ENCODE measurements at places on chromosomes 12 and 14. TPM values are rescaled to one million over a fixed set of nuclear protein-coding genes. Genes with fewer than 3 reads are reported as not detected.

The CLEC9A gene
- total RNA-seq = not detected

- peak; percentile 32 for DNase-seq
- H3K27ac ChIP-seq = no peak overlapping the region
- no peaks in the 10 kb centered on the region for H3K27me3 ChIP-seq
- H3K36me3 ChIP-seq = no peaks in the 10 kb centered on the region
- H3K4me1 ChIP-seq = no peaks in the 10 kb centered on the region
- H3K4me3 ChIP-seq = no peak overlapping the region
Observed at GRCh38 chr14:89137526-89138163, 279.4 kb downstream of the FOXN3 start.

The NRXN3 gene
- total RNA-seq = 0.94 TPM

- no peaks in the 10 kb centered on the region for H3K36me3 ChIP-seq
- H3K4me1 ChIP-seq = peaks cover 50% of the 10 kb centered on the region
- DNase-seq = no peak
- H3K27ac ChIP-seq = no peak overlapping the region
- peaks cover 28% of the 10 kb centered on the region for H3K27me3 ChIP-seq
Observed at GRCh38 chr12:5047094-5047493, 3.4 kb downstream of the KCNA5 start.

DNA sequence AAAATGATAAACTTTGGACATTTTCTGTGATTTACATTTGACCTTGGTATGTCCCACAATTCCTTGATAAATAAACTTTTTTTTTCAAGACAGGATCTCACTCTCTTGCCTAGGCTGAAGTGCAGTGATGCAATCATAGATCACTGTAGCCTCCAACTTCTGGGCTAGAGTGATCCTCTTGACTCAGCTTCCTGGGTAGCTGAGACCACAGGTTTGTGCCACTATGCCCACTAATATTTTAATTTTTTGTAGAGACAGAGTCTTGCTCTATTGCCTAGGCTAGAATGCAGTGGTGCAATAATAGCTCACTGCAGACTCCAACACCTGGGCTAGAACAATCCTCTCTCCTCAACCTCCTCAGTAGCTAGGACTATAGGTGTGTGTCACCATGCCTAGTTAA lies 79.1 kb upstream of the PTGDR start:
- no peak overlapping the region for H3K4me3 ChIP-seq
- H3K36me3 ChIP-seq = no peaks in the 10 kb centered on the region
- no peaks in the 10 kb centered on the region for H3K27me3 ChIP-seq
- no peak for DNase-seq
- no peaks in the 10 kb centered on the region for H3K4me1 ChIP-seq

- H3K27ac ChIP-seq = no peak overlapping the region
- H3K4me1 ChIP-seq = no peaks in the 10 kb centered on the region
- H3K27me3 ChIP-seq = peaks cover 6% of the 10 kb centered on the region
Observed at GRCh38 chr14:58788655-58789503, 151.1 kb downstream of the DACT1 start.

DNA sequence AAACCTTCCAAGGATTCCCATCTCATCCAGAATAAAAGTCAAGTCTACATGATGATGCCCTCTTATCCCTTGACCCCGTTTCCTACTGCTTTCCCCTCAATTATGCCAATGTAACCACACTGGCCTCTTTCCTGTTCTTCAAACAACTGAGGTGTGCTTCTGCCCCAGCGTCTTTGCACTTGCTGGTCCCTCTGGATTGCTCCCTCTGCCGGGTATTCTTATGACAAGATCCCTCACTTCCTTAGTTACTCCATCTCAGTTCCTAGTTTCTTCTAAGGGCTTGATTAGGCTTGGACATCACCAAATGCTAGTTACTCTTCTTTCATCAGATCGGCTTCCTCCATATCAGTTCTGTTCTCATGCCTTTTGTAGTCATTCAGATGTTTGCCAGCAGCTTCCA lies 32.7 kb upstream of the PELI2 start:
- H3K4me3 ChIP-seq = no peak overlapping the region
- H3K4me1 ChIP-seq = no peaks in the 10 kb centered on the region
- no peak for DNase-seq

The IAPP gene
- not detected for total RNA-seq

GRCh38 chr12:119949594-119949993 lies 39.4 kb upstream of the BICDL1 start:
- H3K4me3 ChIP-seq = no peak overlapping the region
- DNase-seq = no peak
- H3K36me3 ChIP-seq = no peaks in the 10 kb centered on the region
- peaks cover 4% of the 10 kb centered on the region for H3K27me3 ChIP-seq
- no peaks in the 10 kb centered on the region for H3K4me1 ChIP-seq

The PLEKHD1 gene
- not detected for total RNA-seq

The SMCO3 gene
- 0.12 TPM for total RNA-seq

The SAMD15 gene
- total RNA-seq = 0.23 TPM

The RNASE7 gene
- not detected for total RNA-seq

The BCL2L14 gene
- not detected for total RNA-seq

The GARIN6 gene
- not detected for total RNA-seq

DNA sequence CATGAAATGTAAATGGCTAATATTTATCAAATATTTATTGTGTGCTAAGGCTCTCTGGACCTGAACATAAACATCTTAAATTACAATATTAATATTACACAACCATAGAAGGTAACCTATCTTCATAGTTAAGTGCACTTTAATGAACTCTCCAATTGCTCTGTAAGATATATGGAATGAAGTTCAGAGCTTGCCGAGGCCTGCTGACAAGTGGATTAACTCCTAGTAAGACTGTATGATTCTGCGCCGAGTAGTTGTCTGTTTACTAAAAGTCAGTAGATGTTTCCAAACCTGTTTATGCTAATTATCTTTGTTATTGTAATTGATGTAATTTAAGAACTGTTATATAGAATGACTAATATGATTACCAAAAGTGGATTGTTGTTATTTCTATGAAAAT lies 77.2 kb downstream of the PTPRR start:
- H3K27ac ChIP-seq = no peak overlapping the region
- H3K4me1 ChIP-seq = no peaks in the 10 kb centered on the region
- no peak for DNase-seq
- H3K4me3 ChIP-seq = no peak overlapping the region

GRCh38 chr12:107130830-107131611 lies 37.7 kb upstream of the CRY1 start:
- no peak overlapping the region for H3K4me3 ChIP-seq
- no peak overlapping the region for H3K27ac ChIP-seq
- H3K36me3 ChIP-seq = no peaks in the 10 kb centered on the region
- no peaks in the 10 kb centered on the region for H3K27me3 ChIP-seq

The LTB4R gene
- total RNA-seq = 1.7 TPM

DNA sequence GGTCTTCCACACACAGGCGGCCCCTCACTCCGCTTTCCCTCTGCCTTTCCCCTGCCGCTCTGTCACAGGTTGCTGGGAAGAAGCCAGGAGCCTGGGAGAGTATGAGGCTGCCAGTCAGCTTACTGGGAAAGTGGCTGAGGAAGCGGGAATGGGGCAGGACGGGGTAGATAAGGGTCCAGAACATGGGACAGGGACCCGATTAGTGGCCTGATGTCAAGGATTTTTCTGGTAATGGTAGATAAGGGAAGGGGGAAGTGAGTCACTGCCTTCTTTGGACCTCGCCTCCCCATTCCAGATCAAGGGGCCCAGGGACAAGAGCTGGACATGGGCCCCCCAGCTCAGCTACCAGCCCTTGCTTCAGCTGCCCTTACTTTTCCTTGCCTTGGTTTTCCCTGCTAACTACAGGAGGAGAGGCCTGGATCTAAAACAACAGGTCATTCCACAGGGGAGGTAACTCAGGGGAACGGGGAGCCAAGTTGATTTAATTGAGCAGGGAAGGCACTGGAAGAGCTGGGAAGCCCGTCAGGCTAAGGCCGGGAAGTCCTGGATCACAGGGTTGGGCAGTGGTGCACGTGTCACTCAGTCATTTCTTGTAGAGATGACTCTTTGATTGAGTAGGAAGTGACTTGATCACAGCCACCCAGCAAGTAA lies 3.5 kb upstream of the LPAR5 start:
- H3K4me1 ChIP-seq = no peaks in the 10 kb centered on the region
- no peaks in the 10 kb centered on the region for H3K36me3 ChIP-seq
- no peak overlapping the region for H3K4me3 ChIP-seq
- no peak for DNase-seq
- no peaks in the 10 kb centered on the region for H3K27me3 ChIP-seq

GRCh38 chr12:72901685-72902084 lies 629.5 kb downstream of the TRHDE start:
- H3K4me3 ChIP-seq = no peak overlapping the region
- no peak for DNase-seq
- H3K27me3 ChIP-seq = no peaks in the 10 kb centered on the region
- H3K4me1 ChIP-seq = no peaks in the 10 kb centered on the region
- H3K36me3 ChIP-seq = no peaks in the 10 kb centered on the region

The FGF23 gene
- 0.76 TPM for total RNA-seq

The PMEL gene
- total RNA-seq = 0.47 TPM

DNA sequence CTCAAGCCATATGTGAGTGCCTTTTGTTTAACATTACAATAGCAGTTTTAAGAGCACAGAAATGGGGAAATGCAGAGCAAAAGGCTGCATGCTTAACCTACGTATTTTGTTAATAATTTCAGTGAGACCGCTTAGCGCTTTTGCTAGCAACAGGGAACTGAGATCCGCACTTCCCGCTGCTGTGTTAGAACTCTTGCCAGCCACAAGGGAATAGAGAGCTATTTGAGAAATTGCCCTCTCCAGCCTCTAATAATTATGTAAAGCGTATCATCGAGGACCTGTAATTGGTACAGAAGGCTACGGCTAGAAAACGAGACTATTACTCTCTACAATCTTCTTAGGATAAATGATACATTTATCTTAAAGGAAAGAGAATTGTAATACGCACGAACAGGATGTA lies 205.2 kb upstream of the GRIP1 start:
- no peak overlapping the region for H3K27ac ChIP-seq
- no peak for DNase-seq
- no peaks in the 10 kb centered on the region for H3K27me3 ChIP-seq
- H3K4me3 ChIP-seq = no peak overlapping the region

DNA sequence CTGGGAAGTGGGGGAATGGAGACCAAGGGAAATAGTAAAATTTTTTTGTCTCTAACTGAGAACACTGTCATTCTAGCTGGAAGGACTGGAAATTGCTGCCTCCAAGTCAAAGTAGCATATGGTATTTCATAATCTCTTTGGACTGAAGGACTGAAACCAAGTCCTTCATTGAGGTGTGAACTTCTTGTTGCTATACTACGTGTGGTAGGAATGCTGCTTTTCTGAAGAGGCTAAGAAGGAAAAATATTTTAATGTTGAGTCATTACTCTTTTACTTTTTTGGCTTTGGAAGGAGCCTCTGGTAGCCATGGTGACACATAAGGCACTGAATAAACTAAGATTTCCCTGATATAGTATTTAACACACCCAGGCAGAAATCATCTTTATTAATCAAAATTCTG lies 465.4 kb downstream of the NPAS3 start:
- H3K27me3 ChIP-seq = no peaks in the 10 kb centered on the region
- no peak for DNase-seq
- no peaks in the 10 kb centered on the region for H3K4me1 ChIP-seq
- no peaks in the 10 kb centered on the region for H3K36me3 ChIP-seq
- no peak overlapping the region for H3K4me3 ChIP-seq
- no peak overlapping the region for H3K27ac ChIP-seq

- peak; percentile 44 for DNase-seq
- H3K4me1 ChIP-seq = peaks cover 13% of the 10 kb centered on the region
- no peaks in the 10 kb centered on the region for H3K27me3 ChIP-seq
- no peaks in the 10 kb centered on the region for H3K36me3 ChIP-seq
Observed at GRCh38 chr12:95790917-95791849, 619 bp upstream of the NTN4 start.

DNA sequence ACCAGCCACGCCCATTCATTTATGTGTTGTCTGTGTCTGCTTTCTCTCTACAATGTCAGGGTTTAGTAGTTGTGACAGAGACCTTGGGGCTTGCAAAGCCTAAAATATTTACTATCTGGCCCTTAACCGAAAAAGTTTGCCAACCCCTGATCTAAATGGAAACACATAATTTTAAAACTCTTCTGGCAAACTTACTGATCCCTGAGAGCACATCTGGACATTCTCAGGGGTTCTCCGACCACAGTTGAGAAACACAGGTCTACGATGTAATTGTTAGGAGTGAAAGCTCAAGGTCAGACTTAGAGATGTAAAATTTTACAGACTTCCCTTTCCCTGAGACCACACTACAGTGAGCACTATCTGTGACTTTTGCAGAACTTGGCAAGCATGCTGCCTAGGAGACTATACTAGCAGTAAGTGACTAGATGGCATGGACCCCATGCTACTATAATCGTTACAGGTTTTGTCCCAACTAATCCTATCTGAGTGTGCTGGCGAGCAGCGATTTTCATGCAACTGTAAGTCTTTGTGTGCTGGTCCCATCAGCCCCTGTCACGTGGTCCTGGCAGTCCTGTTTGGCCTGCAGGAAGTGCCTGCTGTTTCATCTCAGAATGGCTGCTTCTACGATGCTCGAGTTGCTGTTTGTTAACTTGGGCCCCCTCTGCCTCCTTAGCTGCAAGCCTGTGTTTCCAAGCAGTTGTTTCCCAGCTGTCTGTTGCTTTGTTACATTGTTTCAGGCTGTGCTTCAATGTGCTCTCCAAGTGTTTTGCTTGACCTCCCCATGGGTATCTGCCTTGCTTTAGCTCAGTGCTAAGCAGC lies 21.6 kb downstream of the TMTC2 start:
- no peaks in the 10 kb centered on the region for H3K36me3 ChIP-seq
- H3K27ac ChIP-seq = no peak overlapping the region
- H3K27me3 ChIP-seq = no peaks in the 10 kb centered on the region
- H3K4me3 ChIP-seq = no peak overlapping the region
- DNase-seq = peak; percentile 25

The MIP gene
- total RNA-seq = not detected

DNA sequence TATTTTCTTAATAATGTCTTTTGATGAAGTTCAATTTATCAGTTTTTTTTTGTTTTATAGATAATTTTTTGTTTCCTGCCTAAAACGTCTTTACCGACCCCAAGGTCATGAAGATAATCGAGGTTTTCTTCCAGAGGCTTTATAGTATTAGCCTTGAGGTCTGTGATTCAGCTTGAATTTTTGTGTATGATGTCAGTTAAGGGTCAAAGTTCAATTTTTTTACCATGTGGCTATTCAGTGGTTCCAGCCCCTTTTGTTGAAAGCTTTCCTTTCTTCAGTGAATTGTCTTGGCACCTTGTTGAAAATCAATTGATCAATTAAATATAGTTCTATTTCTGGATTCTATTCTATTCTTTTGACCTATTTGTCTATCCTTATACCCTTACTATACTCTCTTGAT lies 3.2 kb upstream of the MGST1 start:
- no peaks in the 10 kb centered on the region for H3K4me1 ChIP-seq
- H3K27me3 ChIP-seq = peaks cover 3% of the 10 kb centered on the region
- H3K27ac ChIP-seq = no peak overlapping the region

The TAS2R13 gene
- 0.51 TPM for total RNA-seq

DNA sequence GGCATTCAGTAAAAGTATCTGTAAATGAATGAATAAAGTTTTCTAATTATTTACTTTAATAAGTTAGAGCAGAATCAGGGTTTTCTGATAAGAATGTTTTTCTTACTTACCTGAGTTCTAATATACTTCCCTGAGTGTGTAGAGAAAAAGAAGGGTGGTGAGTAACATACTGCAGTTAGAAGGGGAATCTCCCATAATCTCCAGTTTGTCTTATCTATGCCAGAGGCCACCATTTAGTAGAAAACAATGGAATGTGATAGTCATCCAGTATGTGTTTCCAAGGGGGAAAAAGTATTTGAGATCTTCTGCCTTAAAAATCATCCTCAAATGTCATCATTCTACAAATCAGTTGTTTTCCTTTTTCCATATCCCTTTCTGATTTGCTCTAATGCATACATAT lies 56.5 kb upstream of the PAWR start:
- no peaks in the 10 kb centered on the region for H3K36me3 ChIP-seq
- H3K4me3 ChIP-seq = no peak overlapping the region
- no peak overlapping the region for H3K27ac ChIP-seq
- H3K4me1 ChIP-seq = no peaks in the 10 kb centered on the region

- H3K27me3 ChIP-seq = peaks cover 10% of the 10 kb centered on the region
- no peak overlapping the region for H3K4me3 ChIP-seq
- H3K36me3 ChIP-seq = no peaks in the 10 kb centered on the region
- peak; percentile 28 for DNase-seq
- H3K4me1 ChIP-seq = no peaks in the 10 kb centered on the region
Observed at GRCh38 chr12:66860752-66861750, 182.2 kb upstream of the GRIP1 start.
